ENCODE measurements at places on chromosomes 11 and 22.

DNA sequence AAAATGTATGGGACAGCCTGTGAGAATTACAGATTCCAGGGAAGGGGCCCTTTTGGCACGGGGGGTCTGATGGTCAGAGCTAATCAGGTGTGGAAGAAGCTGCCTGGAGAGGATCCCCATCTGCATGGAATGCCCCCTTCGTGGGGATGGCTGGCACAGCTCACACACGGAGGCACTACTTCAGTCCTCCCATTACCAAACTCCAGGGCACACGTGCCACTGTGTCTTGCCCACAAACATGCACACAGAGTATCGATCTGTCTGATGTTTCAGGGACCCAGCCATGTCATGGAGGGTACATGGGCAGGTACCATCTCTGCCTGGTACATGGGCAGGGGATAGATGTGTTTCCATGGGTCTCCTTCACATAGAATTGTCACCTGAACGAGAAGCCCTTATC, 14.7 kb downstream of the KCNQ1OT1 start:
- no peak for DNase-seq

- DNase-seq: no peak
Measured at GRCh38 chr22:33832558-33833151, 87.6 kb downstream of the LARGE1 start.

GRCh38 chr11:74326665-74327064, 15.2 kb upstream of the P4HA3 start:
- DNase-seq: no peak

DNA sequence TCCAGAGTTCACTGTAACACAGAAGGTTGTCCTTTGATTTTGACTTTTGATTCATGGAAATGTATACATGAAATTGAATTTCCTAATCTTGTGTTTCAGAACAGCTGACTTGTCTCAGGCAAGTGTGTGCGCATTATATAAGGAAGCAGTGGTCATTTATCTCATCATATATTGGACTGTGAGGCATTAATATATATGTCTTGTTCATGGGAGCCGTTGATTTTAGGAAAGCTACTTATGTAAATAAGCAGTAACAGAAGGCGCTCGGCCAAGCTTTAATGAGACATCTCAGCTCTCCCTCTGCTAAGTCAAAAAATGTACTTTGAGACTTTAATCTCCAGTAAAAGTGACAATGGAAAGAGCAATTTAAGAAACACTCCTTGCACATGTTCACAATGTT, 100.5 kb downstream of the PDHX start:
- no peak for DNase-seq

DNA sequence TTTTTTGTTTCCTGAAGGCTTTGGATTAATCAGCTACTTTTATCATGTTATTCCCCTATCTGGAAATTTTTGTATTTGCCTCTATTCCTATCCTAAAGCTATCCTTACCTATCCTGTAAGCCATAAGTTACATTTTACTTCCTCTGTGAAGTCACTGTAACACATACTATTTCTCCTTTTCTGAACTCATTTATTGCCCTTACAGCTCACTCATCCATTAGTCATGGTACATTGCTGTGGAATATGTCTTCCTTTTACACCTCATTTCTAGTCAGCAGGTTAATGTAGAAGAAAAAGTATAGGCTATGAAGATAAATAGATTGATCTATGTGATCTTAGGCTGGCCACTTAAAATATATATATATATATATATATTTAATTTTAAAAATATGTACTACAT, 28.0 kb downstream of the SWAP70 start:
- DNase-seq: no peak

GRCh38 chr11:27395556-27396258, 32.7 kb upstream of the CCDC34 start:
- no peak for DNase-seq

DNA sequence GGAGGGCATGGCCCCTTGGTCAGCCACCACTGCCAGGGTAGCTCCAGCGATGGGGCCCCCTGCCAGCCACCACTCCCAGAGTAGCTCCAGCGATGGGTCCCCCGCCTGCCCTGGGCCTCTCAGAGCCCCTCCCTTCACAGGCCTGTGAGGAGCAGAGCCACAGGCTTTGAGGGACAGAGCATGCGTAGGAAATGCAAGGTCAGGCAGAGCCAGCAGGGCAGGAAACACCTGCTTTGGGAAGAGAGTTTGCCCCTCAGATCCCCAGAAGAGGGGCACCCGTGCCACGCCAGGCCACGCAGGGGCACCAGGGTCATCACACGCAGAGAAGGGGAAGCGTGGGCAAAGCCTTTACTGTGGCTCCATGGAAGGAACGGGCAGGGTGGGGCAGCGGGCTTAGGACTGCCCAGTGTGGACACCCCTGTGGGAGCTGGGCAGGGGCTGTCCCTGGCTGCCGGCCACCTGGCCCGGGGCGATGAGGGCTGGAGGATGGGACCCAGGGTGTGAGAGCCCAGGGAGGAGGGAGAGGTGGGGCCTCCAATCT, 477.8 kb downstream of the BRD1 start:
- no peak for DNase-seq

DNA sequence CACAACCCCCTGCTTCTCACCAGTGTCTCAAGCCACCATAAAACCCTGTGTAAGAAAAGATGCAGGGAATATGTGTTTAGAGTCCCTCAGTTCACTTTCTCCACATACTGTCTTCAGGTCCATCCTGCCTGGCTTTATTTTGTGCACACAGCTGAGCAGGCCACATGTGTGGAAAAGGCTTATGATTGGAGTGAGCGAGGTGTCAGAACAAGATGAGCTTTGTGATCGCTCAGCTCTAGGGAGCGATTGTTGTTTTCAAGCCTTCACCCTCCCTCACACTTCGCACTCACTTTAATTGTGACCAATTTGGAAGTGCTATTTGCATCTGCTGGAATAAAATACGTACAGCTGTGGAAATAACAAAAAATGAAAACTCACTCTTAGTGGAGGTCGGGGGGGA, 931.1 kb upstream of the TENM4 start:
- no peak for DNase-seq

- no peak for DNase-seq
Measured at GRCh38 chr11:102843489-102843888, at the start of gene MMP3. Gene MMP3, minus strand, starts transcription at chr11:102843609. Its CDS starts 63 bp downstream, at chr11:102843546.

- DNase-seq: peak; percentile 58
Measured at GRCh38 chr11:64864473-64865285, 13.7 kb downstream of the EHD1 start.

DNA sequence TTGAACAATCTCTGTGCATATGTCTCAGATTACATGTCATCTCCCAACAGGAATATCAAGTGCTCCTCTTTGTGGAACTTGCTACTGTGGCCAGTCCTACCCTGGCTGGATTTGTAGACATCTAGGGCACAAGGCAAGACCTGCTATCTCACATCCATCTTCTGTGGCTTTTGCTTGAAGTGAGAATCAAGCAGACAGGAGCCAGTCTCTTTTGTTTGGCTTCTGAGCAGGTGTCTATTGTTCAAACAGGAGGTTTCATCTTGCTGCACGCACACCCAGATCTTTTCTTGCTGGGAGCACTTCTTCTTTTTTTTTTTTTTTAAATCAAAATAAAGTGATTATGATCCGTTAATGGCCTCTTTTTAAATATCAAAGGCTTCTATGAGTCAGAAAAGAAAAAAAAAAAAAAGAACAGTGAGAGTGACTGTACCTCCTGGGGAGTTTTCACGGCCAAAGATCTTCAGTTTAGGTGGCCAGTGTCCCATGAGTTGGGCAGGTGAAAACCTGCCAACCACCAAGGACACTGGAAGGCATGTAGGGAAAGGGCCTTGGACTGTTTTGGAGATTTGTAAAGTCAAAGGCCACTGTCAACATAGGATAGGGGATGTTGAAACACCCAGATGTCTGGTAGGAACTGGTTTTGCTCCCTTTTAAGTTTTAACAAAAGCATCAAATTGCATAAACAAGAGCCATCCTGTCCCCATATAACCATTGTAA, 78.1 kb downstream of the CD44 start:
- DNase-seq: peak; percentile 72

DNA sequence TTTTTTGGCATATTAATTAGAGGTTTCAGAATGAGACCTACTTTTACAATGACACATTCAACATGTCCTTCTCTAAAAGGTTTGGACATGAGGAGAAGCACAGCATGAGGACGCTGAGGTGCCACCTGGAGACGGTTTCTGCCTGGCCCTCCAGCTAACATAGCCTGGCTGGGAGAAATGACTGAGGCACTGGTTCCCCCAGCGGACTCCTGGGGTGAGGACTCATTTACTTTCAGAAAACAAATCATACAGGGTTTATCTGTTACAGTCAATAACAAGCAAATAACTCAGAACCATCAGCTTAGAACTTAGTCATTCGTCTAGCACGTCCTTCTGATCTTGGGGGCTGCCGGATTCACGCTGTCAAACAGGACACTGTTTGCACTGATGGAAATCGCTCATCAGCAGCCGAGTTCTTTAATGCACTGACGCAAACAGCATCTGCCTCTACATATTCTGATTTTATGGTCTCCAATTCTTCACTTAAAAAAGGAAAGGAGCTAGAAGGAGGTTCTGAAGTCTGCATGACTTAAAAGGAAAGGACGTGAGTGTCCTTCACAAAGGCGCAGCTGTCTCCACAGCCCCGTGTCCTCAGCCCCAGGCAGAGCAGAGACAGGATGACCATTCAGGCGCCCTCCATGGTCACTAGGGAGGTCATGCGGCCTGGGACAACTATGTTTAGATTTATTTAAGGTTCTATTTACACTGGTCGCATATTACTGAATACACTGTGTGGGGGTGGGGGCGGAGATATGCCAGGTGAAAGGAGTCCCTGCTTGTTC, 44.2 kb downstream of the CERK start:
- DNase-seq: no peak

- peak; percentile 88 for DNase-seq
Measured at GRCh38 chr11:65927904-65928397, 8.7 kb downstream of the DRAP1 start.

DNA sequence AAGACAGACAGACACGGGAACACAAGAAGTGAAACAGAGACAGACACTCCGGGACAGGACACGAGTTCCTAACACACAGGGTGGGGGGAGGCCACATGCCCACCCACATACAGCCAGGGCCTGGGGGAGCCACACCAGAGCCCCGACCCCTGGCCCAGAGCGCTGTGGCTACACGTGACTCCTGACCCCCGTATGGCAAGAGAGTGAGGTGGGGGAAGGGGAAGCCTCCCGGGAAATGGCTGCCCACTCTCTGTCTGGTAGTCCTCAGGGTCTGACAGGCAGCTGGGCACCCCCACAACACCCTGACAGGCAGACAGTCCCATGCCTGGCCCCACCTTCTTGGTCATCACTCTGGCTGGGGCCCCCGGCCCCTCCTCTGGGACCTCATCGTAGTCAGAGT, 38.6 kb upstream of the PDE2A start:
- DNase-seq: no peak

DNA sequence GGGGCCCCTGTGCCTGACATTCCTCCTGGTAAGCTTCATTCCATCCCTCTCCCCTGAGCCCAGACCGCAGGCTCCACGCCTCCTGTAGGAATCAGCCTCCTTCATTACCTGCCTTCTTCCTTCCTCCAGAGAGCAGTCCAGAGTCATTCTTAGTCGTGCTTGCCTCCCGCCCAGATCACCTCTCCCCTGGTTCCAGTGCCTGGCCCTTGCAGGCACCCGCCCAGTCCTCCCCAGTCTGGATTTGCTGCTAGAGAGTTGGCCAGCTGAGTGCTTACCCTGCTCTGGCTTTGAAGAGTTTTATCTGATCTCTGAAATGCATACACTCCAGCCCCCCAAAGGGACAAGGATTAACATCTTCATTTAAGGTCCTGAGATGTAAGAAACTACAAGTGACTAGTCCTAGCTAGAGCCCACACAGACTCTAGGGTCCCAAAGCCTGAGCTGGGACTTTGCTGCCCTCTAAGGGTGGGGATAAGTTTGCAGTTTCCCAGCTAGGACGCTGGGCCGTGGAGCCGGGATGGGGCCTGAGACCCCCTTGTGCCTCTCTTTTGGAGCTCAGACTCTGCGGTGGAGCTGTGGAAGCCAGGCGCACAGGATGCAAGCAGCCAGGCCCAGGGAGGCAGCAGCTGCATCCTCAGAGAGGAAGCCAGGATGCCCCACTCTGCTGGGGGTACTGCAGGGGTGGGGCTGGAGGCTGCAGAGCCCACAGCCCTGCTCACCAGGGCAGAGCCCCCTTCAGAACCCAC, 1.6 kb downstream of the NR1H3 start:
- DNase-seq: peak; percentile 41

GRCh38 chr22:25448435-25449051, 115.9 kb upstream of the GRK3 start:
- DNase-seq: no peak

DNA sequence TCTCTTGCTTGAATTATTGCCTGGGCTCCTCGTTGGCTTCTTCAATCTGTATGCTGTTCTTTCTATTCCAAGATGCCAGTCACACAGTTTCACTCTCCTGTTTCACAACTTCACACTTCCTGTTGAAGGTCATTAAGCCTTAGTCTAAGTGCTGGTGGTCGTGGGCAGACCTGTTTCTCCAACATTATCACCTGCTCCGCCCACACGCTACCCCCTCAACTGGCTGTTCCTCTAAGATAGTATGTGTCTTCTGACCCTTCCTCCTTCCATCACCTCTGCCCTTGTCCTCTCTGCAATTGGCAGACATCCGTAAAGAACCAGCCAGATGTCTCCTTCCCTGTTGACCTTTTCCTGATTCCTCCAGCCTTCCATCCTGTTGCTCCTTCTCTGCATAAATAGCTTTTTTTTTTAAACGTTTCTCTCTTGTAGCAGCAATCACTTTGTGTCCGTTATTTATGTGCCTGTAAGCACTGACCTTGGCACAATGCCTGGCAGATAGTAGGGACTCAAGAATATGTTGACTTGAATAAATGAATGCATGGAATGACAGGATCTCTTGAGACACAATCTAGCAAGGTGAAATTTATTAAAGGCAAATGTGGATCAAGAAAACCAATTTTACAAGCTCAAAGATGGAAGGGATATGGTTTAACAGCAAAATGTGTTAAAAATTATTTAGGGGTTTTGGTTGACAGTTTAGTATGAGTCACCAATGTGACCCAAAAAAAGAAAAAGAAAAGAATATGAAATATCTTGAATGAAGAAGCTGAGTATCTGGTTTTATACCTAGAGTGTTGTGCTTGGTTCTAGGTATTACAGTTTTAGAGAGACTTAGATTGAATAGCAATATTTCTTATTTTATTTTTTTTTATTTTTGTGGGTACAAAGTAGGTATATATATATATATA, 12.6 kb downstream of the DIXDC1 start:
- no peak for DNase-seq

DNA sequence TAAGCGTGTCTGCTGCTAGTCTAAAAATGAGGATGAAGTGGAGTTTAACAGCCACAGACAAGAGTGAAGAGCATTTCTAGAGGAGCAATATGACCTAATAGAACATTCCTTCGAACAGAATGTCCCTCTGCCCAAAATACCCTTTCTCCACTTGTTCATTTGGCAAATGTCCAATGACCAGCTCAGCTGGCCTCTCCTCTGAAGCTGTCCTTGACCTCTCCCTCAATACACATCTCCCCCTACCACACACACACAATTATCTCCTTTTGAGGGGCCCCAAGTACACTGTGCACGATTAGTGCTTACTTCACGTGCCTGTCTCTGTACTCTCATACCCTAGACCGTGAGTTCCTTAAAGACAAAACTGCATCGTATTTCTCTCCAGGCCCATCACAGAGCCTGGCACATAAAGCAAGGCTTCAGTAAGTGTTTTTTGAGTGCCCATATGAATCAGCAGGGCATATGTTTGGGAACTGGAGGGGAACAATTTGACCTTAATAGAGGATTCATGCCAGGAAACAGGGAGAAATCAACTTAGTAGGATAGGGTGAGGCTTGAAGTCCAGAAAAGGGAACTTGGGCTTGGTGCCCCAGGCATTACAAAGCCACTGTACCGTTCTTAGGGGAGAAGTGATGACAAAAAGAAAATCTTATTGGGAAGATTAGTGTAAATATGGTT, 18.1 kb upstream of the NCAM1 start:
- no peak for DNase-seq

GRCh38 chr22:47154621-47155081, 392.2 kb downstream of the TBC1D22A start:
- DNase-seq: no peak

GRCh38 chr11:47560426-47560825, 5.0 kb upstream of the PTPMT1 start:
- no peak for DNase-seq

Measured in CD4-positive, alpha-beta T cell treated with Interleukin-2 at 100 ng/mL for 4 hours (primary cell).